ENCODE measurements at places on chromosomes 1 and 21.

GRCh38 chr1:44594353-44594752 is 79.9 kb downstream of the TMEM53 start:
- no peak for DNase-seq

- DNase-seq, result no peak
These were observed 88.2 kb upstream of the SLC25A33 start for GRCh38 chr1:9451081-9451480.

- DNase-seq, result no peak
These were observed 1.4 kb downstream of the BCL10 start for GRCh38 chr1:85274969-85275453.

- no peak for DNase-seq
These were observed 182.7 kb downstream of the LMX1A start for GRCh38 chr1:165173818-165174217.

- no peak for DNase-seq
These were observed 424.1 kb downstream of the CAMTA1 start for GRCh38 chr1:7209336-7209735.

- DNase-seq, result peak; percentile 15
These were observed 65.9 kb downstream of the SLC66A1 start for GRCh38 chr1:19377812-19378718.

- DNase-seq, result no peak
These were observed 8.1 kb downstream of the IL6R start for GRCh38 chr1:154413177-154413783.

DNA sequence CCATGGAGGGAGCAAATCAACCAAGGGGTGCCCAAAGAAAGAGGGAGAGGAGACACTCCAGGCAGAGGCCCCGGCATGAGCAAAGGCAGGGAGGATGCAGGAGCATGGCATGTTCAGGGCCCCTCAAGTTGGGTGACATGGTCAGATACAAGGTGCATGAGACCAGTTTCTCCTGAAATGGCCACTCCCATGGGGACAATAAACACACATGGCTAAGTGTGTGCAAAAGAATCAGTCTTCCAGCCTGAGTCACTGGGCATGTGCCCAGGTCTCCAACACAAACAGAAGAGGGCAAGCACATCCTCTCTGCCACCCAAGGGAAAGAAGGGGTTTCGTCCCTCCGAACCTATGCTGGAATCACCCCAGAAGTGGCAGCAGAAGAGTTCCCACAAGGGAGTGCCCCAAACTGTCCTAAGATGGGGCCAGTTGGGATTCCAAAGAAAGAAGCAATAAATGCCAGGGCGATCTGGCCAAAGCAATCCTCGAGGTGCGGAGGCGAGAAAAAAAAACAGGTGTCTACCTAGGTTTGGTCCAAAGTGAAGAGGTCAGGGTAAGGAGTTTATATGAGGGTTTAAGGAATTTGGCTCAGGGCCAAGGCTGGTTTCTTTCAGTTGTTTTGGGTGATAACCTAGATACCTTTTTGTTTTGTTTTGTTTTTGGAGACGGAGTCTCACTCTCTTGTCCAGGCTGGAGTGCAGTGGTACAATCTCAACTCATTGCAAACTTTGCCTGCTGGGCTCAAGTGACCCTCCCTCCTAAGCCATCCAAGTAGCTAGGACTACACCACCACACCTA is 13.2 kb downstream of the CASP9 start:
- no peak for DNase-seq

DNA sequence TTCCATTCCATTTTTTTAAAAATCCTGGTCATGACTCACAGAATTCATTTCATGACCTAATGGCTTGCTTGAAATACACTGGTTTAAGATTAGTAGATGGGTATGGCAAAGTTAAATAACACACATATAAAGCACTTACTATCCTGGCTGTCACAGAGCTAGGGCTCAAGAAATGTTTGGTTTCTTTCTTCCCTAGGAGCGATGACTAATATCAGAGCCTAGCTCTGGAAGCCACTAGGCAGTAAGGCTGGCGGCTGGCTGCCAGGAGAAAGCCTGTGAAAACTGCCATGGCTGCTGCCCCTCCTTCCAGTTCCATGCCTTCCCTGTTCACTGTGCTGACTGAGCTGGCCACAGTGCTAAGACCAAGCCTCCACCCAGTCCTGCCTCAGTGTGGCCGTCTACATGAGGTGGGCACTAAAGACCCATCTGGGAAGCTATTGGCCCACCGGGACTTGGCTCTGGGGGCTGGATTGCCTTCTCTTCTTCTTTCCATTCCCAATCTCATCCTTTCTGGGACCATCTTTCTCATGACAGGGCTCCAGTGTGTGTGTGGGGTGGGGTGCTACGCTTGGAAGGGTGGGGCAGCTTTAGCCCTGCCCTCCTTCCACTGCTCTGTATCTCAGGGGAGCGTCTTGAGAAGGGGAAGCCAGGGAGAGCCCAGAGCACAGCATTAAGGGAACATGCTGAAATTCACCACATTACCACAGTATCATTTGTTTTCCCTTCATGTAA is 10.8 kb upstream of the ASCL5 start:
- DNase-seq, result no peak

DNA sequence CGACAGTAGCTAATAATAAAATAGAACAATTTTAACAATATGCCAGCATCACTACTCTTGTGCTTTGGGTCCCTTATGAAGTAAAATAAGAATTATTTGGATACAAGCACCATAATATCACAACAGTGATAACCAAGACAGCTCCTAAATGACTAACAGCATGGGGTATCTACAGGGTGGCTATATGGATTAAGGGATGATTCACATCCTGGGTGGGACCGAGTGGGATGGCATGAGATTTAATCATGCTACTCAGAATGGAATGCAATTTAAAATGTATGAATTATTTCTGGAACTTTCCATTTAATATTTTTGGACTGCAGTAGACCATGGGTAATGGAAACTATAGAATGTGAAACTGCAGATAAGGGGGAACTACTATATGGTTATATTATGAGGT is 28.1 kb upstream of the B3GALNT2 start:
- DNase-seq, result no peak

DNA sequence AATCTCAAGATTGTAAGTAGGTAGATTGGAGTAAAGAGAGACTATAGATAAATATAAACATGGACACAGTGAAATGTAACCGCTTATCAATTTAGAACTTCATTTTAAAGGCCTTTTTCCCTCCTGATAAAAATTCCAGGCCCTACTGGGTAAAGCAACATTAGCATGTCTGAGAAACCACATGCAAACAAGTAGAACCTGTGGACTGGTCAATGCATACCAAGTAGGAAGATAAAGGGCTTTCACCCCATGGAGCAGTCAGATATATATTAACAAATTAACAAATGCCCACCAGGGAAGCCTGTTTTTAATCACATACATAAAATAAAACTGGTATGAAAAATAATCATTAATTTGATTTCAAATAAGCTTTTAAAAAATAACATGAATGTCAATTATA is 8.1 kb downstream of the DPH5 start:
- no peak for DNase-seq

GRCh38 chr1:117928881-117929342 is 509 bp downstream of the GDAP2 start:
- DNase-seq, result peak; percentile 4

DNA sequence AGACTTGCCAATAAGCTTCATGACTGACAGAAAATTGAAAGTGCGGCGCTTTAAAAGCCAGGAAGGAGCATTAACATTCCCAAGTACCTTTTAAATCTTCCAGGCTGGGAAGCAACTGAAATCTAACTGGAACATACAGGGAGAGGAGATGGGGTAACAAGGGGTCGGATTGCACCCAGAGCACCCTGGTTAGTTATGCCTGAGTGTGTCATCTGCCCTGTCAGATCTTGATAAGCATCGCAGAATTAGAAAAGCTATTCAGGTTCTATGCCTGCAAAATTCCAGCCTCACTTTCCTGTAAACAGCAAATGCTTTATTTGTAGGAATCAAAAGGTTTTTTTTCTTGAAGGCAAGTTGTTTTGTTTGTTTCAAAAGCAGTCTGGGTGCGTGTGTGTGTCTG is 58.5 kb downstream of the SERBP1 start:
- DNase-seq, result no peak

DNA sequence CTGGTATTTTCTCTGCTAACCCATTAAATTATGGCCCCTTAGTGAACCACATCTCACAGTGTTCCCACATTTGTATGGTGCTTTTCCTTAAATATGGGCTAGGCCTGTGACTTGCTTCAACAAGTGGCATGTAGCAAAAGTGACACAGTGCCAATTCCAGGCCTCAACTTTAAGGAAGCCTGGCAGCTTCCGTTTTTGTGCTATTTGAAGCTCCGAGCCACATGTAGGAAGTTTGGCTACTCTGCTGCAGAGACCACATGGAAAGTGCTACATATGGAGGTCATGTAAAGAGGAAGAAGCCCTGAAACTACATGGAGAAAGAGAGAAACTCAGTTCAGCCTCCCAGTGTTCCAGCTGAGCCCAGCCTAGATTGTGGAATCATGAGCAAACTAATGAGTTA is 28.5 kb upstream of the DR1 start:
- DNase-seq, result no peak

- no peak for DNase-seq
These were observed 24.7 kb upstream of the HMGN1 start for GRCh38 chr21:39373634-39374033.

GRCh38 chr1:240074908-240075307 is 16.8 kb upstream of the FMN2 start:
- DNase-seq, result no peak

DNA sequence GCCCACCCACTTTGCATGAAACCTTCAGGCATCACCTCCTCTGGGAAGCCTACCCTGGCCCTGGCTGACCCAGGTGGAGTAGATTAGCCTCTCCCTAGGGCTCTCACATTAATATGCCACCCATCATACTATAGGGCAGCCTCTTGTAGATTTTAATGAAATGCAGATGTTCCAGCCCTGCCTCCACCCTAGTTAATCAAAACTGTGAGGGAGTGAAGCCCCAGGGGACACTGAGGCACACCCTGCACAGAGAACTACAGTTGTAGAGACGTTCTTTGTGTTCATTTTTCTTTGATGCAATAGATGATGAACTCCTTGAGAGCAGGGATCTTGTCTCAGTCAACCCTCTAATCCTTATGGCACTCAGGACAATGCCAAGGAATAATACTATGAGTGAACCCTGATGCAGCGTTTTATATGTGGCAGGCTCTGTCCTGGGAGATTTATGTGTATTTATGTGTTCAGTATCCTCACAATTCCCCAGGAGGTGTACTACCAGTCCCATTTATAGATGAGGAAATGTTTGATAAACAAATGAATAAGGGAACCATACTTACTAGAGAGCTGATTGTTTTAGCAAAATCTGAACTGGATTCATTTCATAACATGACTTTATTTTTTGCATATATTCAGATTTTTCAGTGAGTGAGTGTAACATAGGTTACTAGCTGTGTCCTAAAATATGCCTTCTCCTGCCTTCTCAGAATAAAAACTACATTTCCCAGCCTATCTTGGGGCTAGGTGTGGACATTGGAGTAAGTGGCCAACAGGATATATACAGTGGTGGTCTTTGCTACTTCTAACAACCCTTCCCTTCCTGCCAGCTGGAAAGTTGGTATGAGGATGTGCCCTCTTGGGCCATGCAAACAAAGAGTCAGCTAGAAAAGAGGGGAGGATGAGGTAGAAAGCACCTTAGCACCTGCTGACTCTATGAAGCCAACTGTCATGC is 23.5 kb upstream of the PRELP start:
- no peak for DNase-seq

- DNase-seq, result no peak
These were observed 118.2 kb upstream of the ADGRL2 start for GRCh38 chr1:81682490-81682889.

- DNase-seq, result no peak
These were observed 23.1 kb upstream of the UMODL1 start for GRCh38 chr21:42047821-42048613.

GRCh38 chr1:18885311-18886002 is 16.9 kb downstream of the ALDH4A1 start:
- no peak for DNase-seq

DNA sequence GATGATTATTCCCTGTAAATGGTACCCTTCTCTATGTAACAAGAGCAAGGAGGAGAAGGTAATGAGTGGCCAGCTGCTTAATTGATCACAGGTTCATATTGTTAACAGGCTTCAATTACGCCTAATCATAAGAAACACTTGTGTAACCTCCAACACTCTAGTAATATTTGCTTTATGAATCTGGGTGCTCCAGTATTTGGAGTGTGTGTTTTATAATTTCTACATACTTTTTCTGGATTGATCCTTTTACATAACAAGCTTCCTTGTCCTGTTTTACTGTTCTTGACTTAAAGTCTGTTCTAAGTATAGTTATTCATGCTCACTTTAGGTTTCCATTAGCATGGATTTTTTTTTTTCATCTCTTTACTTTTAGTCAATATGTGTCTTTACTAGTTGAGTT is 984.2 kb downstream of the AMY1C start:
- DNase-seq, result no peak

DNA sequence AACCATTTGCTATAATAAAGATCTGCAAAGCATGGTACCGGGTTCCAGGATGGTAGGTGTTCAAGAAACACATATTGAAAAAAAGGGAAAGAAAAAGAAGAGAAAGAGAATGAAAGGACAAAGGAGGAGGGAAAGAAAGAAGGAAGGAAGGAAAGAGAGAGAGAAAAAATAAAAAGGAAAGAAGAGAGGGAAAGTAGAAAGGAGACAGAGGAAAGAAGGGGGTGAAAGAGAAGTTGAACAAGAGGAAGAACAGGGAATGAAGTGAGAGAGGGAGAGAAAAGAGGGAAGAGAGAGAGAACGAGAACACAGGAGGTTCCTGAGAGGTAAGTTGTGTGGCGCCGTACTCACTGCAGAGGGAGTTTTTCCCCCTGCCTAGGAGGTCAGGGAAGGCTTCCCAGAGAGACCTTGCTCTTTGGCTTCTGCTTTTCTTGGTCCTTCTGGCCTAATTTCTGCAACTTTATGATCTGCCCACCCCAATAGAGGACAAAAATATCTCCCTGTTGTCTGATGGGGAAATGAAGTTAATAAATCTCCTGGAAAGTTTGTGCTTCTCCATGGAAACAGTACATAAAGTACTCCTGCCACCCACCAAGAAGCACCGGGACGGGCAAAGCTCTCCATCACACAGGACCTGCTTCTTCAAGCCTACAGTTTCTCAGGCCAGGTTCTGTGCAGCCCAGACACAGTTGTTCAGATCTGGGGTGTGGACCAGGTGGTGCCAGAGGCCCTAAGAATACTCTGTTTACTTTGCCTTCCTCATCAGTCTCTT is 124.8 kb downstream of the ROR1 start:
- no peak for DNase-seq

DNA sequence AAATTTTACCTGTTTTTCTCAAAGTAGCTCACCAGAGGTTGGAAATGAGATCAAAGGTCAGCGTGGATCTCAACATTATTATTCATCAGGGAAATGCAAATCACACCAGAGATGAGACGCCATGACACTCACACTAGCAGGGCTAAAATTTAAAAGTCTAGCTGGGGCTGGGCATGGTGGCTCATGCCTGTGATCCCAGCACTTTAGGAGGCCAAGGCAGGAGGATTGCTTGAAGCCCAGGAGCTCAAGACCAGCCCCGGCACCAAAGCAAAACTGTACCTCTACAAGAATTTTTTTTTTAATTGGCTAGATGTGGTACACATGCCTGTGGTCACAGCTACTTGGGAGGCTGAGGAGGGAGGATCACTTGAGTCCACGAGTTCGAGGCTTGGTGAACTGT is 41.4 kb upstream of the PCBP3 start:
- DNase-seq, result no peak

GRCh38 chr1:201104141-201104540 is 8.1 kb downstream of the CACNA1S start:
- no peak for DNase-seq
